ENCODE measurements at places on chromosomes 6 and 20.

DNA sequence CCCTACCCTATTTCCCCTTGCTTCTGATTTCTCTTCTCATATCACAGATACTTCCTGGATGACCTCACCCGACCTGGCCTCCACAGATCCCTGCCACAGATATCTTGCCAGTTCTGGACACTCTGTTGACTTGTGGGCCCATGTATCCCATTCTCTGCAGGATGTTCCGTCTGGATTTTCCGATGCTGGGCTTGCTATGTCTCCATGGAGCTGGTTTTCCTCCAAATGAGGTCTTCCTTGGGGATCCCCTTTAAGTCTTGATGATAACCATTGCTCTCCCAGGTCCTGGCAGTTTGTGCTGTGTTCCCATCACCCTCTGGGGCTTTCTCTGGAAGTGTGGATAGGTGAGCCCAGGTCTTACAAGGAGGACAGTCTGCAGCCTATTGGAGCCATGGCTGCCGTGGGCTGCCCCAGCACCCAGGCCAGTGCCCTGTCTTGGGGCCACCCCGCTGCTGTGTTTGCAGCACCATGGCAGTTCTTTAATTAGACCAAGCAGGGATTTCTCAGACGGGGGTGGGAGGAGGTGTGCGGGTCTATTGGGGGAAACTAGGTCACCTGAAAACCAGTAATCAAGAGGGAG lies 23.9 kb downstream of the PPP1R16B start:
- DNase-seq = no peak

DNA sequence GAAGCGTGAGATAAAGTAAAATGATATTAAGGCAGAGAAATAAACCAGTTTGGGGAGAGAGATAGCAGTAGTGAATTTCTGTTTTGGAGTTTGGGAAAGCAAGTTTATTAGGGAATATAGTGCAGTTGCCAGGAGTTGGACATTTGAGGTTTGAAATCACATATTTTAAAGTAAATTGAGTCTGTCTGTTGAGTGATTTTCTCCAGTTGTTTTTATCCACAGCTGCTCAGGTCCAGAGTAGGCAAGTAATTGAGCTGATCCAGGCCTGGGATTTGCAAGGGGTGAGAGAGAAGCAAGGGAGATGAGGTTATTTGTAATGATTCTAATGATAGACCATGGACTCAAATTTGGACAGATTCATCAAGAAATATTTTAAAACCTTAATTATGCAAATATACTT lies 481.9 kb downstream of the UTRN start:
- DNase-seq = no peak

DNA sequence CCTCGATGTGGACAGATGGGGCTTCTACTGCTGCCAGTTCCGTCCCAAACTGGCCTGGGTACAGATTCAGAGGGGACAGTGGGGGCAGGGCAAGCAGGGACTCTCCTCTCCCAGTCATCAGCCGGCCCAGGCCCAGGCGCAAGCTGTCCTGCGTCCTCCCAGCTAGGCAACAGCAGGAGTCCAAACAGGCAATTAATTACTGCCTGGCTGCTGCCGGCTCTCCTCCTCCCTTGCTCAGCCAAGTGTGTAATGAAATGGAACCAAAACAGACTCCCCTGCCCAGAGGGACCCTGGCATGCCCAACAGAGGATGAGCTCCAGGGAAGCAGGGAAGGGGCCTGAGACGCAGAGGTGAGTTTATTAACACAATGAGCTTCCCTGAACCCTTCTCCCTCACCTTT lies 17.8 kb upstream of the SLC32A1 start:
- DNase-seq = no peak

- peak; percentile 63 for DNase-seq
These were observed 102.0 kb downstream of the POPDC3 start for GRCh38 chr6:105077596-105078385.

DNA sequence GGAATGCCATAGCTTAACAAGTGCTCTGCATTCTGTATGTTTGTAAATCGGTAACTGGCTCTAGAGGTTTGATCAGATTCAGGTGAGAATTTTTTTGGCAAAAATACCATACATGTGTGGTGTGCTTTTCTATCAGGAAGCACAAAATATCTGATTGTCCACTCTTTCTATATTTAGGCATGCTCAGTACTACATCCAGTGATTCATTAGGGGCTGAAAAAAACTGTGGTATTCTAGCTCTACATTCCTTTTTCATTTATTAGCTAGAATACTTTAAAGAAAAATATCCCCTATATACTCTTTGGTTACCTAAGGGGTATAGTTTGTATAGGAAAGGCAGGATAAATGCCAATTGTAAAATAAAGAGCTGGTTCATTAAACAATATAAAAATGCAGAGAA lies 10.6 kb upstream of the ELOVL2 start:
- no peak for DNase-seq

- DNase-seq = peak; percentile 15
These were observed 22.6 kb upstream of the HLA-DQB2 start for GRCh38 chr6:32785781-32786533.

GRCh38 chr6:158011980-158012566 lies 30.4 kb downstream of the SYNJ2 start:
- DNase-seq = no peak

GRCh38 chr6:13428583-13429405 lies 58.6 kb downstream of the GFOD1 start:
- no peak for DNase-seq

DNA sequence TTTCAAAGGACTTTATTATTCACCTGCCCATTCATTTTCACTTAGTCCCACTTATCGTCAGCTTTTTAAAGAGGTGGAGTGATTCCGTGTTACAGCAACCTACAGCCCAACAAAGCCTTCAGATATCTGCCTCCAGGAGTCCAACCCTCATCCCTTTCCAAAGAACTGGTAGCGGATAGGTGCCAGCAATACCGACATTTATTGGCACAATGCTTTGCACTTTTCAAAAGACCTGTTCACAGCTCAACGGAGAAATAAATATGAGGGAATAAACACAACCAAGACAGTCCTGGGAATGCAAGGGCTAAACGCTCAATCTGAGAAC lies 819 bp upstream of the MTRF1L start:
- DNase-seq = no peak

GRCh38 chr6:163419413-163420288 lies 5.1 kb downstream of the QKI start:
- no peak for DNase-seq

- no peak for DNase-seq
These were observed 92.7 kb downstream of the TRERF1 start for GRCh38 chr6:42359021-42359420.

GRCh38 chr20:11261533-11262000 lies 587.8 kb upstream of the JAG1 start:
- peak; percentile 51 for DNase-seq

DNA sequence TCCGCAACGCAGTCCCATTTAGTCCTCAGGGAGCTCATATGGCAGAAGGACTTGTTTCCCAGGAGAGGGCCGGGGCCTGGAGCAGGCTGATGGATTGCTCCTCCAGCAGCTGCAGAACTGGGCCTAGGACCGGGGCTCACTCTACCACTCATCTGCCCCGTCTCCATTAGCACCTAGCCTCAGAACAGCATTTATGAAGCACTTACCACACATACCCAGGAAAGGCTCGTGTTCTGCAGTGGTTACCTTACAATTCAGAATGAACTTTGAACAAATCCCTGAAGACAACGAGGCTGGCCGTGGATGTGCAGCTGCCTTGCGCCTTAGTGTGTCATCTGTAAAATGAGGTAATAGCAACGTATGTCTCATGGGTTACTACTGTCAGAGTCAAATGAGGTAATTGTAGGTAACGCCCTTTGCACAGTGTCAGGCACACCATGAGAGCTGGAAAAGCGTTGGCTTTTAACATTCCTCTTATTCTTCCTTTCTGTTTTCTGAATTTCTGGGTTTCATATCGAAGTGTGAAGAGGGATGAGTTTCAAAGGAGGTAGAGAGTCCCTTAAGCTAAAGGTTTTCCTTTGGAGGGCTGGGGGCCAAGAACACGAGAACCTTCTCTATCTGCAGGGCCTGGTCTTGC lies 46.3 kb upstream of the CD93 start:
- DNase-seq = no peak

DNA sequence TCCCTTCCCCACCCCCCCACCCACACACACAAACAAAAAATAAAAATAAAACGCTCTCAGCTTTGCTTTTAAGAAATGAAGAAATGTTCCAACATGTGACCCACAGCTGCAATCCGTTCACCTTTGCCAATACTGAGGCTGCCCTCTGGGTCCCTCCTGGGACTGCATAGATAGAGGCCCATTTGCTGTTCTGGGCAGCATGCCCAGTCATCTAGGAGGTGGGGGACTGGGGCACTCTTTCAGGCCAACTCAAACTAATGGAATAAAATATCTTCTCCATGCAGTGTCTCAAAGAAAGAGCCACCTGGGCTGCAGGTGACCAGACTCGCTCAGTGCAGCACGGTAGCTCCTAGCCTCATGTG lies 79.9 kb downstream of the SLC22A3 start:
- no peak for DNase-seq

DNA sequence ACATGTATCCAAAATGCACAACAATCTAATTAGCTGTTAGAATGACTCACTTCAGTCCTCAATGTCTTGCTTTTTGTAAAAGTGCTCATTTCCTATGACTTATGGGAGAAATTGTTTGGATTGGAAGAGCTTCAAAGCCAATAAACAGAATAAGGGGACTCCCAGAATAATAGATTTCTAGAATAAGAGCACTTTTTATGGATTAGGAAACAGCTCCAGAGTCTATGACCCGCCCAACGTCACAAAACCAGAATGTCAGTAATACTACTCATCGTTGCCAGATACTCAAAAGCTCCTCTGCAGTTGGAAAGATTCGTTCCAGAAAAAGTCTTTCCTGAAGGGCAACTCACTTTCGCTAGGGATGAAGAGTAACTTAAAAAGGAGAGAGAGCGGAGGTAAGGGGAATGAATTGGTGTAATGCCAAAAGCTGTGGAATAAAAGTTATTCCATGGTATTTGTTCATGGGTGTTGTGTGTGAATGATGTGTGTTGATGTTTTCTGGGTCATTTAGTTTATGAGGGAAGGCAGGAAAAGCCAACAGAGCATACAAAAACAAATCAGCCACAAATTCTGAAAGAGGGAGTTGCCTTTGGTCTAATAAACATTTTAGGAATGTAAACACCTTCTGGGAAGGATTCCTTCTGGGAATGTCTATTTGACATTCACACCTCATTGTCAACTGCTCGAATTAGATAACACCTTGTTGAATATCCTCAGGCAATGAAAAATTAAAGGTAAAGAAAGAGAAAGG lies 64.6 kb downstream of the SYNE1 start:
- DNase-seq = no peak

- DNase-seq = no peak
These were observed 8.5 kb downstream of the ISM1 start for GRCh38 chr20:13229538-13229937.

DNA sequence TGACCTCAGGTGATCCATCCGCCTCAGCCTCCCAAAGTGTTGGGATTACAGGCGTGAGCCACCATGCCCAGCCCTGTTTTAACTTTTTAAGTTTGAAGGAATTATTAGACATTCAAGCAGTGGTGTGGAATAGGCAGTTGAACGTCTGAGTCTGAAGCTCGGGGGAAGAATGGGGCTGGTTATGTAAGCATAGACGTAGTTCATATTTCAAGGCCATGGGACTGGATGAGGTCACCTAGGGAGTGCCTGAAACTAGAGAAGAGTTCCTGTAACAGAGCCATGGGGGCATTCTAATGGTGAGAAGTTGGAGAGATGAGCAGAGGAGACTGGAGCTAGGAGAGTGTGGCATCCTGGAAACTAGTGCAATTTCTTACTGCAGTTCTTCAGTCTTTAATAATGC lies 6.4 kb downstream of the CDKAL1 start:
- DNase-seq = no peak

All from HS-5 (cell line).